ENCODE measurements at places on chromosomes 6 and 20.

GRCh38 chr6:170523256-170524171 lies 29.6 kb downstream of the PSMB1 start:
- ATAC-seq = no peak

DNA sequence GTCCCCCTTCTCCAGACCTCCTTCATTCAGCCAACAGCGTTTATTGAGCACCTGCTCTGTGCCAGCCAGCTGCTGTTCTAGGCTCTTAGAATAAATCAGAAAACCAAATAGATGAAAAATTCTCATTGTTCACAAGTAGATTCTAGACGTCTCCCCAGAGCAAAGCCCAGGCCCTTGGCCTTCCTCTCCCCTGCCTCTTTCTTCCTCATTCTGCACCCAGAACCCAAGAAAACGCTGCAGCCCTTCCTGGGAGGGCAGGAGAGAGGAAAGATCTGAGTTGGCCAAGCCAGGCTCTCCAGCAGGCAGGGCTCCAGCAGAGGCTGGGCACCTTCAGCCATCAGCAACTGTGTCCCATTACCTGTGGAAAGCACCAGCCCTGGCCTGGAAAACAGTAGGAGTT lies 12.0 kb upstream of the BPI start:
- no peak for ATAC-seq

DNA sequence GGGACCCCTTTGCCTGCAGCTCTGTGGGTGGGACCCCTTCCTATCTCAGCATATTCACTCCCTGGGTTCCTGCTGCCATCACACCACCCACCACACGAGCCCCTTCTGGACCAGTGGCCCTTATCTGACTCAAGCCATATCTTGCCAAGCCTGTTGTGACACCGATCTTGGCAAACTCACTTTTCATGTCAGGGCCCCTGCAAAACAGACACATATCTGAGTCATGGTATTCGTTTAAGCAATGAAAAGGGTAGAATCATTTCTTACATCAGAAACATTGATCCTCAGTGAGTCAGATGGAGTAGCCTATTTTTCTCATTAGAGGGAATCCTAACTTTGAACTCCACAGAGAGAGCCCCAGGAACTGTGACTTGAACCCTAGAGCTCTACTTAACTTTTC lies 10.6 kb downstream of the RAET1E start:
- no peak for ATAC-seq

- ATAC-seq = peak; percentile 85
Measured at GRCh38 chr6:14857501-14857900, 388.4 kb upstream of the JARID2 start.

GRCh38 chr20:60250251-60250650 lies 292.0 kb downstream of the CDH26 start:
- no peak for ATAC-seq

- ATAC-seq = no peak
Measured at GRCh38 chr6:18613319-18613925, 226.3 kb downstream of the RNF144B start.

DNA sequence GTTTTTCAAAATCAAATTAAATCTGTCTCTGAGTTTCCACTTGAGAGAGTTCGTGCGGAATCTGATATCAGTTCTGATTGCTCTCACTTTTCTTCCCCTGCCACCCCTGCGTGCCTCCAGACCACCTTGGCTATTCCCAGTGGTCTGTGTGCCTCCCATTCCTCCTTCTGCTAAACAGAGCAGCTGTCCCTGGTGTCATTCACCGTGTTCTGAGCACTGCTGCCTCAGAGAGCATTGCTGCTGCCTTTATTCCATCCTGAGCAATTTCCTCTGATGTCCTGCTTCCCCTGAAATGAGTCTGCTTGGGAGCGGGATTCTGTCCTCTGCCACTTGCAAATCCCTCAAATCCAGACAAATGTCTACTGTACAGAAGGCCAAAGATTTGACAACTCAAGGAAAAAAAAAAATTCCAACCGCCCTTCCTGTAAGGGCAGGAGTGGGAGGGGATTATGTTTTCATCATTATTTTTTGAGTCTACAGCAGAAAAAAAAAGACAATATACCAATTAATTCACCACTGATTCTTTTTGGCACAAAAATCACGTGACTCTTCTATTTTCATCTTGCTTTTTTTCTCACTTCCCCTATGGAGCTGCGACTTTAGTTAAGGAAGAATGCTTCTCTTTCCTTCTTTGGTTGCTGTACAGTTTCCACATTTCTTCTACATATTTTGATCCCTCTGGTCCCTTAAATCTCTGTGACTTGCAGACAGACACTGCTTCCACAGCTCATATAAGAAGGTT lies 833.0 kb downstream of the EPHA7 start:
- no peak for ATAC-seq

- no peak for ATAC-seq
Measured at GRCh38 chr6:32198345-32198696, 5.9 kb upstream of the GPSM3 start.

DNA sequence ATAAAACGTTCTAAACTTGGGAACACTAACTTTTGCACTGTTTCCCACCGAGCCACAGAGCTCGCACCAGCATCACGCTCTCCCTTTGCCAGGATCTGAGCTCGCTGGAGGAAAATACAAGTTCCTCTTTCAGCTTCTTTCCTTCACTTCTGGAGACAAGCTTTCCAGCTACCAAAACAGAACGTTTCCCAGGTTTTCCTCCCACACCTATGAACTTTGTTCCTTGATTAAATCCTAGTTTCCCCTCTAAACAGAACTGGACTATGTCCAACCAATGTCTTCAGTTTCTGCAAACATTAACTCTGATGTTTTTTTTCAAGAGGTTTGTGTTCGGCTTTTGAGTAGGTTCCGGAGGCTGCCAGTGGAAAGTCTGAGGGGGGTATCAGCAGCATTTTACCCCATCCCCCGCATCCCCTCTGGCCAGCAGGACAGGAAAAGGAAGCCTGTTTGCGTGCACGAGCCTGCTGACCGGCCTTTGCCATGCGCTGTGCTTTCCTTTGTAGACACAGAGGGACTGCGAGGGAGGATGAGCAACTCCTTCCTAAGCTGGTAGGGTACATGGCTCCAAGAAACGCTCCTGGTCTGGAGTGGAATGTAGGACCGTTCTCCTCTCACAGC lies 135.5 kb downstream of the LY86 start:
- ATAC-seq = peak; percentile 44

GRCh38 chr6:162123797-162124196 lies 603.8 kb downstream of the PRKN start:
- ATAC-seq = no peak

GRCh38 chr6:122161136-122161535 lies 238.3 kb upstream of the HSF2 start:
- ATAC-seq = no peak

GRCh38 chr20:7195704-7196103 lies 428.2 kb downstream of the BMP2 start:
- ATAC-seq = no peak

DNA sequence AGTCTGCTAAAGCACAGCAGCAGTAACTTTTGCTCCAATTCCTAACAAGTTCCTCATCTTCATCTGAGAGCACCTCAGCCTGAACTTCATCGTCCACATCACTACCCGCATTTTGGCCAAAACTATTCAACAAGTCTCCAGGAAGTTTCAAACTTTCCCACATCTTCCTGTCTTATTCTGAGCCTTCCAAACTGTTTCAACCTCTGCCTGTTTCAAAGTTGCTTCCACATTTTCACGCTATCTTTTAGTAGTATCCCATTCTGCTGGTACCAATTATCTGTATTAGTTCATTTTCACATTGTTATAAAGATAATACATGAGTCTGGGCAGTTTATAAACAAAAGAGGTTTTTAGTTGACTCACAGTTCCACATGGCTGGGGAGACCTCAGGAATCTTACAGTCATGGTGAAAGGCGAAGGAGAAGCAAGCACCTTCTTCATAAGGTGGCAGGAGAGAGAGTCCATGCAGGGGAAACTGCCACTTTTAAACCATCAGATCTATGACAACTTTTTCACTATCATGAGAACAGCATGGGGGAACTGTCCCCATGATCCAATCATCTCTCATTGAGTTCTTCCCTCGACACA lies 99.4 kb upstream of the GRIK2 start:
- ATAC-seq = no peak

DNA sequence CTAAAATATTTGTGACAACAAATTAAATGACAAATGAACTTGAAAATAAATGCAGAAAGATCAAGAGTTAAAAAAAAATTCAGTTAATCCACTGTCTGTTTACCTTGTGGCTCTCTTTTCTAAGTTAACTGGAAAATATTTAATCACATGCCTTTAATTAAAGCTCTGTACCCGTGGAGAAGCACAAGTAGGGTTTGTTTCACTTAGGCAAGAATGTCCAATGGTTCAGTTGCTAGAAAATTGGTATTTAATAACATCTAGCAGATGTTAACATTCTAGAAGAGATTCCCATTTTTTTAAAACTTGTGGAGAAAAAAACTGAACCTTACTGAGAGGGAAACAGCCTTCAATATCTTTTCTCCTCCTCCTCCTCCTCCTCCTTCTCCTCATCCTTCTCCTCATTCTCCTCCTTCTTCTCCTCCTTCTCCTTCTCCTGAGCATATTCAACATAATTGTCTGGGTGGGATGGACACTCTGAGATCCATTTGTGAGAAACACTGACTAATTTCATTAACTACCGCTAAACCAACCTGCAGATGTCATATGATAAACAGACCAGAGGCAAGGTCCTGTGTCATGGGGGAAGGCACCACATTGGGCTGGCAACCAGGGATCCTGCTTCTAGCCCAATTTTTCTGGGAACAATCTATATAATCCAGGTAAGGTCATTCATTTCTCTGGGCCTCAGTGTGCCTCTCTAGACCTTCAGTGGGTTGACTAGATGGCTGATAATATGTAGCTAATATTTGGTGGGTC lies 44.1 kb upstream of the AKIRIN2 start:
- no peak for ATAC-seq

GRCh38 chr6:166318227-166318626 lies 10.0 kb upstream of the PRR18 start:
- ATAC-seq = peak; percentile 63

GRCh38 chr20:14259689-14260088 lies 77.7 kb downstream of the FLRT3 start:
- no peak for ATAC-seq

- ATAC-seq = no peak
Measured at GRCh38 chr6:301526-301925, 9.2 kb downstream of the DUSP22 start.

DNA sequence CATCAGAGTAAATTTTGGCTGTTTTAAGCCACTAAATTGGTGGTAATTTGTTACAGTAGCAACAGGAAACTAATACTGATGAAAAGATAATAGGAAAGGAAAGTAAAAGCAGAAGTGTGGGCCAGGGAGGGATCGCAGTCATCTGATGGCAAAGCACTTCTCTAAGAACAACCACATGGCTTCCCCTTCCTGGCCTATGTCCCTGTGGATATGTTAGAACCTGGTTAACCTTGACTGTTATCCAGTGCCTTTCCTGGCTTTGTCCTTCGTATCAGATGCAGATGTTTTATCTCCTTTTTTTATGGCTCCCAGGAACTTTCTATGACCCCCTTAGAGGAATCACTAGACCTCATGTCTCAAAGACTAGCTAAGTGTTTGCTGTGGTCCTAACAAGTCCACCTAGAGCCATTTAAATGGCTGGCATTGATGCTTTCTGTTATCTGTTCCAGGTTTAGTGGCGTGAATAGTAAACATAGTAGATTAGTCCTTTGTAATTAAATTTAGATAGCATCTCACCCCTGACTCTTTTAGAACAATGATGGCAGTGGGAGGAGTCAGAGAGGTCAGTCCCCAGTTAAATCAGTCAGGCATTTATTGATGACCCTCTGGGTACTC lies 79.2 kb upstream of the PHACTR2 start:
- ATAC-seq = no peak

DNA sequence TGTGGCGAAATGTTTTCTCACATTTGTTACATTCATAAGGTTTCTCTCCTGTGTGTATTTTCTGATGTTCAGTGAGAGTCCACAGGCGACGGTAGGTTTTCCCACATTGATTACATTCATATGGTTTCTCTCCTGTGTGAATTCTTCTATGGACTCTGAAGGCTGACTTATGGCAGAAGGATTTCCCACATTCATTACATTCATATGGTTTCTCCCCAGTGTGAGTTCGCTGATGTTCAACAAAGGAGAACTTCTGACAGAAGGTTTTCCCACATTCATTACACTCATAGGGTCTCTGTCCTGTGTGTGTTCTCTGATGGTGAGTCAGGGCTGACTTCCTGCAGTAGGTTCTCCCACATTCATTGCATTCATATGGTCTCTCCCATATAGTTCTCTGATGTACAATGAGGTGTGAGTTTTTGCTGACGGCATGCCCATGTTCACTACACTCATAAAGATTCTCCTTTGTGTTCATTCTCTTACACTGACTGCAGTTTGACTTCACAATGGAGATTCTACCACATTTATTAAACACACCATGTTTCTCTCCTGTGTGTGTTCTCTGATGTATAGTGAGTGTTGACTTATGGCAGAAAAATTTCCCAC lies 11.9 kb downstream of the ZNF334 start:
- no peak for ATAC-seq

GRCh38 chr6:132952031-132952867 lies 137.9 kb downstream of the RPS12 start:
- no peak for ATAC-seq

DNA sequence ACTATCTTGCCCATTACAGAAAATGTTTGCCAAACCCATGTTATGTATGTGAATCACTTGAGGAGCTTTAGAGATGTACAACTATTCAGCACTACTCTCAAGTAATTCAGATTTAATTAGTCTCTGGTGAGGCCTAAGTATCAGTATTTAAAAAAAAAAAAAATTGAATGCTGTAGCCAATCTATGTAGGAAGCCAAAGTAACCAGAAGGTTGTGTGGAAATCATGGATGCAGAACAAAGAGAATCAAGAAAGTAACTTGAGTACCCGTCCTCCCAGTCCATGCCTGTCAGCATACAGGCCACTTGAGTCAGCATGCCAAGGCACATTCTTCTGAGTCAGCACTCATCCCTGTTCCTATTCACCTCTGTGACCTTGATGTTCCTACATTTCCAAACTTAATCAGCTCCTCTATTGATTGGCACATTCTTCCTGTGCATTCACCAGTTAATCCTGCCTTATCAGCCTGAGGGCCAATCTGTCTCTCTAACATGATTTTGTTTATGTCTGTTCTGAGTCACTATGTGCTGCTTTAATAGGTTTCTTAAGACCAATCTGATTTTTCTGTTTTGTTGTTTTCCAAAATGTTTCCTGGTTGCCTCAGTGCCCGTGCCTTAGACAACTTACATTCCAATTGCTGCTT lies 165.6 kb downstream of the KCNQ5 start:
- no peak for ATAC-seq

GRCh38 chr6:20192625-20193024 lies 19.6 kb downstream of the MBOAT1 start:
- ATAC-seq = no peak

DNA sequence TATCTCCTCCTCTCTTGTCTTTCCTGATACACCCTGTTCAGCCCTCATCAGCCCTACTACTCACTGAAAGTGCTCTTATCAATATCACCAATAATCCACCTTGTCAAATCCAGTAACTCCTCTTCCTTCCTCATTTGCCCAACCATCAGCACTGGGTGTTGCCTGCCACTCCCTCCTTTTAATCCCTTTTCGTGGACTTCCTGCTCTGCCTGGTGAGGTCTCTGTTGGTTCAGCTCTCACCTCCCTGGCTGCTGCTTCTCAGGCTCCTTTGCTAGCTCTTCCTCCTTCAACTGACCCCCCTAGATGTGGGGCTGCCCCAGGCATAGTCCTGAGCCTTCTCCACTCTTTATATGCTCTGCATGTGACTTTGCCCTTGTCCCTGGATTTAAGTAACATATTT lies 92.5 kb downstream of the PREP start:
- no peak for ATAC-seq

- no peak for ATAC-seq
Measured at GRCh38 chr6:119090256-119090655, 11.8 kb upstream of the FAM184A start.
